ENCODE measurements at places on chromosomes 3 and 15.

DNA sequence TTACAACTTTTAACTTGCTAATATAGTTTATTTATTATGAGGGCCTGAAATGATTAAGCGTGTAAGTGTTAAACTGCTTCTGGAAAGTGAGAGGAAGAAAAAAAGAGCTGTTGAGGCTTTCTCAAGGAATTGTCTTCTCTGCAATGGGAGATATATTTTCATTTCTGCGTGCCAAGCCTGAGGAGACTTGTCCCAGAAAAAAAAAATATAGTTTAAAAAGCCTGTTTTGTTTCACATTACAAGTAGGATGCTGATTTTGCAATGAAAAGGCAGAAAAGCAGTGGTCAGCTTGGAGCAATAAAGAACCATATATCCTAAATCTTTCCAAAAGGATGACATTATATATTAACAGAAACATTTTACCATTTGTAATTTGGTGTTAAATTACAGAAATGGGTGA lies 115.5 kb downstream of the GMNC start:
- no peak for DNase-seq

DNA sequence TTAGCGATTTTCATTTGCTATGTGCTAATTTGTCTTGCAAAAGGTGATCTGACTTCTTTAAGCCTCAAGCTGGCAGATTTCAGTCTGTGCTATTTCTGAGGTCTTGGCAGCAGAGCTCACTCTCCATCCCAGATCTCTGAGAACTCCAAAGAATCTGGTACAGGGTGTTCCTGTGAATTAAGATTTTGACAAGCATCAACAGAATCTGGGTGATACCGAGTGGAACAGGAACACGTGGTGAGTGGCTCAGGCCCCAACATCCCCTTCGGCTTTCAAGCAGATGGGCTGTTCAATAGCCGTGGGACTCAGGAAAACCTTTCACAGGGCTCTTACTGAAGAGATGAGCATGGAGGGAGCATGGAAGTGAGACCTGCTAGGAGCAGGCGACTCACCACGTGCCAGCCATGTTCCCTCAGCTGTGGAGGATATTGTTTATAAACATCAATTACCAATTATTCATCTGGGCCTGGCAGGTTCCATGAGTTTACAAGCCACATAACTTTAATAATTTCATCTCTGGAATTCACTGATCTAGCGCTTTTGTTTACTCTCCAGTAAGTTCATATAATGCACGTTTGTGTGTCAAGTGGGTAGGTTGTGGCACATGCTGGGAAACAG lies 103.4 kb upstream of the SELENOK start:
- DNase-seq, result no peak

DNA sequence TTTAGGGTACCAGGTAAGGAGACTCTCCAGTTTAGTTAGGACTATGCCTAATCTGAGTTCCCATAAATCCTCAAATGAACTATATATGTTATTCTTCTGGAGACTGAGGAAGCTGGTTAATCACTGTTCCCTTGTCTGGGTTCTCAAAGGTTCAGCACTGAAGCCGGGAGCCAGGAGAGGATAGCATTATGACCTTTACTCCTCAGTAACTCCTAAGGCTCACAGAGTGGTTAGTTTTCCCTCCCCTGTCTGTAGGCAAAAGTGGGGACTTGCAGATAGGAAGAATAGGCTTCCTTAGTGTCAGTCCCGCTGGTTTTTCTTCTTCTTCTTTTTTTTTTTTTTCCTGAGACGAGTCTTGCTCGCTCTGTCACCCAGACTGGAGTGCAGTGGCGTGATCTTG lies 50.4 kb downstream of the CRTC3 start:
- DNase-seq, result no peak

GRCh38 chr3:112306825-112307224 lies 12.8 kb upstream of the SLC9C1 start:
- no peak for DNase-seq

GRCh38 chr15:74725845-74726773 lies 781 bp upstream of the CYP1A1 start:
- no peak for DNase-seq

- DNase-seq, result no peak
Measured at GRCh38 chr3:66029443-66029842, 9.3 kb downstream of the MAGI1 start.

All from stimulated activated CD8-positive, alpha-beta memory T cell treated with anti-CD3 and anti-CD28 coated beads, Interleukin-15, amount 100 ng/mL, for 1 hour (primary cell).